Amniotic stem cell (primary cell): ENCODE measurements at places on chromosomes 3 and 15.

DNA sequence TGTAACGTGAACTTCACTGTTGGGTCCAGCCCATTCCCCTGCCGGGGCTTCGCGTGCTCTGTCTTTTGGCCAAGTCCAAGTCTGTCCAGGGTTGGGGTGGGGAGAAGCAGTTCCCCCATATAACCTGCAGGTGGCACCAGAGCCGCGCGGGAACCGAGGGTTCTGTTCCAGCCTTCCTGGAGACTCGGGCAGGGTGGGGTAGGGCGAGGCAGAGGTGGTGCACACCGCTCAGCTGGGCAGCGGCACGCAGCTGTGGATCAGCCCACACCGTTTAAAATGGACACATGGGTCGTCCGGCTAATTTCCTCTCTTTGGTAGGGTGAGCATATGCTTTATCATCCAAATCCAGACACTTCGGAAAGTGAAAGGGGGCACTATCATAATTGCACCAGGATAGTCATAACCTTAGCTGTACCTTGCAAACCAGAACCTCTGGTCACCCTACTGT lies 118.1 kb downstream of the TBC1D2B start:
- DNase-seq, result peak; percentile 10

GRCh38 chr15:51909584-51909983 lies 62.0 kb downstream of the LEO1 start:
- no peak for DNase-seq

GRCh38 chr3:195096484-195097330 lies 174.3 kb downstream of the XXYLT1 start:
- no peak for DNase-seq

DNA sequence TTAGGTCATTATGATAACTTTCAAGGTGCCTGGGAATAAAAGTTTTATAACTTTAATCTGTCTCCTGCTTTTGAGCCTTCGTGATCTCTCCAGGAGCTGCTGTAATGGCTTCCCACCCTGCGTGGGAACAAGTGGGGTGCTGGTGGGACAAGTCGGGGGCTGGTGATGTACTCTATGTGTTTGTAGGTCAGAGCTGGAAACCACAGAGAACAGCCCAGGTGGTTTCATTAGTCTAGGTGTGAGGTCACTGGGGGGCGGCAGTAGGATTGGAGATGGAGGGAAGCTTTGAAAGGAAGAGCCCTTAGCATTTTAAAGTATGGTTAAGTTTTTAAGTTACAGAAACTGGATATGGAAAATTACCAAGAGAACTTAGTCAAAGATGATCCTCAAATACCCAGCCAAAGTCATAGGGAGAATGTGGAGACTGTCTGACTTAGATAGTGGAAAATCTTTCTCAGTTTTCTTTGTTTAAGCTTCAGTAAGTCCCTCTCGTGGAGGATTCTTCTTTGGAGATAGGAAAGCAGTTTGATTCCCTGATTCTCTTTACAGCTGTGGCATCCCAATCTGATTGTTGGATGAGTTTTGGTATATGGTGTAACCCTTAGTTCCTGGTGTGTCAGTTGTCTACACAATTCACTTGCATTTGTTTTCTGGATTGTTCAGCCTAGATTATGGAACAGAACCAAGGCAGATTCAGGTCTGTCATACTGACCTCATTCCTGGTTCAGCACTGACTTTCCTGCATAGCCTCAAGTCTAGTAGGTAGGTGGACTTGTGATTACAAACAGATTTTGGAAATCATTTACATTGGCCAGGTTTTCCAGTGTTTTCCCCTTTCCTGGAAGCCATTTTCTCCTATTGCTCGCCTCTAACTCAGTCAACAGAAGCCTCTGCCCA lies 115.6 kb downstream of the FNDC3B start:
- DNase-seq, result no peak

DNA sequence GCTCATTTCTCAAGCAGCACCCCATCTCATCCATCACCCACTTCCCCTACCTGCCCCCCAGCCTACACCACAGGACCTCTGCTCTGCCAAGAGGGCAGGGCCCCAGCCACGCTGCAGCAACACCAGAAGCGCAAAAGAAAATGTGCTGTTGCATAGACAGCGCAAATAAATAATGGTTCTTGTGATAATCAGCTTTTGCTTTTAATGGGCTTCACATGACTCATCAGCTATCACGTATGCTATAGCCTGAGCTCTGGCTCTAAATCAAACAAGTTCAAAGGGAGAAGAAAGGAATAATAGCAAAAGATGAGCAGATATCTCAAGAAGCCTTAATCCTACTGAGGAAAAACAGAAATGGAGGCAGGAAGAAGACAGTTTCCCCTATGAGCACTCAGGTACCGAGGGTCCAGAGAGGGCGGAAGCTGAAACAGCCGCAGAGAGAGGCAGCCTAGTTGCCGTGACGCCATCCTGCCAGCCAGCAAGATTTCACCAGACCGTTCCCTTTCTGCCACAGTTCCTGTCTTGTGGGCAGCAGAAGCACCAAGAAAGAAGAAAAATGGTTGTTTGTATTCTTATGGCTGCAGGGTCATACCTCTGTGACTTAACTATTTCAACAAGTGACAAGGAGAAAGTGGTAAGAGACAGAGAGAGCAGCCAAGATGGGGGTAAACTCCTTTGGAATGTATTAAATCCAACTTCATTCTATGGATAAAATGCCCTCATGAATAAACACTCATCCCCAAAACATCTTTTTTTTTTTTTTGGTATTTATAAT lies 22.0 kb downstream of the RAB27A start:
- DNase-seq, result no peak

DNA sequence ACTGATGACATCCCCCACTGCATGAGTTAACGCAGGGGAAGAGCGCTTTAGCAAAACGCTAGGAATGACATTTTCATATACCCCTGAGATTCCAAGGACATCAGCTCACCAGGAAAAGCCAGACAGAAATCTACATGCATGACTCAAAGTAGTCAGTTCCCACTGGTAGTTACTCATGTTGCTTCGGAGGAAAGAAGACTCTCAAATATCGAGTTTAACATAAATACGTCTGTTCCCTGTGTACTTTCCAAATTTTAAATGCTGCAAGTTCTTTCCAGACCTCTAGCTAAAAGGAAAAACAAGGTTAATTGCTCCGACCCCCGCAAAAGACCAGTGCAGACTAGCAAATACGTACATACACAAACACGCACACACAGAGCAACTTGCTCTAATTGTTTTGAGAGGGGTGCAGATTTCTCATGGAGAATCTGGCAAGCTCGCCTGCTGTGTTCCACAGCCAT lies 115.4 kb upstream of the PRICKLE2 start:
- peak; percentile 61 for DNase-seq

DNA sequence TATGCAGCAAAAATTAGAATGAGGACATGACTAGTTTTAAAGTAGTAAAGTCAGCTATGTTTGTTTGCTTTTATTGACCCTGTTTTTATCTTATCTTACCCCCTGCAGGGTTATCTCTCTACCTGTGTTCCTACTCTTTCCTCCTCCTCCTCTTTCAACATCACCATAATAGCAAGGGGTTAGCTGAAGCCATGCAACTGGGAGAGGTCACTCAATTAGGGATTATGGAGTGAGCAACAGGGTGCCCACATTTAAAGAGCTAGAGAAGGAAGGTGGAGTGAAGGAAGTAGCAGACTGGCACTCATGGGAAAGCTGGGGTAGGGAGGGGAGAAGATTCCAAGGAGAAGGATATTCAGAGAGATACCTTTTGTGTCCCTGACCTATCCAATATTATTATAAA lies 125.9 kb downstream of the LRTM1 start:
- no peak for DNase-seq
